Activated CD4-positive, alpha-beta T cell treated with anti-CD3 and anti-CD28 coated beads, Interleukin-2, amount 50 U/mL, for 24 hours (primary cell): ENCODE measurements at places on chromosomes 12 and 14.

DNA sequence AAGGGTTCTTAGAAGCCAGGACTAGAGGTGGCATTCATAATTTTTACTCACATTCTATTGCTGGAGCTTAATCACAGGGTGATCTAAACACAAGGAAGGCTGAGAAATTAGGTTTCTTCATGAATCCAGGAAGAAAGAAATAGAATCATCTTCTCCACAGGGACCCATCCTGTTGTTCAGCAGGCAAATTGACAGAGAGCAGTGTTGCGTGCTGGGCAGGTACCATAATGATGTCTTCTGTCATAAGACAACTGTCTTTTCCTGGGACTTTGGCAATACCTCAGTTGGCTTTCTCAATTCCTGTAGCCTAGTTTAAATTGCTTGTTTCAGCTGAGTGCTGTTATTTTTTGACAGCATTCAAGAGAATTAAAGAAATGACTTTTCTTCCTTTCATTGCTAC is 468.0 kb upstream of the SYT1 start:
- no peak for DNase-seq

GRCh38 chr12:19462406-19462805 is 23.1 kb downstream of the AEBP2 start:
- DNase-seq = no peak

- no peak for DNase-seq
Measured at GRCh38 chr14:90505531-90505930, 108.7 kb downstream of the CALM1 start.

DNA sequence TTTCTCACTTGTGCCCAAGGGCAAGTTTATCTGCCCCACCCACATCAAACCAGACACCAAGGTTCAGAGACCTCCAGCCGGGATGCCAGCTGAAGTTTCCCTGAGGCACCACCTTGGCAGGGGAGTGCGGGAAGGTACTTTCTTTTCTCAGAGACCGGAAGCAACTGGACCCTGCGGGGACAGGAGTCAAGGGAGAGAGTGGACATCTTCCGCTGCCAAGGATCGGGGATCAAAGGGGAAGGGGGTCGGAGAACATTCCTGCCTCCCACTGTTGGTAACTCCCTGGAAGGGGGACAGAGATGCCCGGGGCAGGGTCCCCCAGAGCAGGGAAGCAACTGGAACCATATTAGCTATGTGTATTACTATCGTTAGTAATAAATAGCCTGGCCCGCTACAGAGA is 161.8 kb downstream of the DICER1 start:
- DNase-seq = no peak

DNA sequence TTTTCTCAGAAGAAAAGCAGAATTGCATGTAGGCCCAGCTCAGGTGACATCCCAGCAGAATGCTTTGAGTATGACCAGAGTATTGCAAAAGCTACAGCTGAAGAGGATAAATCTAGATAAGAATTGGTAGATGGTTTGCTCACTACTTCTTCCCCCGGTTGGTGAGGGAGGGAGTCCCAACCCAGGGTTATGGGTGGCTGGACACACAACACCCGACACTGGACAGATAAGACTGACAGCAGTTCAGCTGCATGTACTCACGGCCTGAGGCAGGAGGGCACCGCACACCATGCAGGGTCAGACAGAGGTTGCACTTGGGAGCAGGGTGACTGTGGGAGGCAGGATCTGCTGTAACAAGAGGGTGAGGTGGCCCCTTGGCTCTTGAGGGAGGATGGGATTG is 1.7 kb upstream of the CLEC4C start:
- no peak for DNase-seq

DNA sequence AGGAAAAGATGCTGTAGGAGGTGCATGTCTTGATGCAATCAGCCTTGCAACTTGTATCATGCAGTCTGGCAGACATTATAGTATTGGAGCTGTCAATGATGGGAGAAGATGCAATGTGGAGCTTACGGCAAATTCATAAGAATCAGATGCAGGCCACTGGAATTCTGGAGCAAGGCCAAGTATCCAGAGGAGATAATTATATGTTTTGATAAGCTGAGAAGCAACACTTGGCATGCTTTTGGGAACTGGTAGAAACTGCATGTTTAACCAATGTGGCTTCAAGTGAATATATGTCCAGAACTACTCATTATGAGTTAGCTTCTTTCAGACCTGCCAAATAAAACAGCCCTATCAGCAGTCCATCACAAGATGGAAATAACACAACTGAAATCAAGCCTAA is 249.1 kb upstream of the PPFIA2 start:
- no peak for DNase-seq

GRCh38 chr12:29333178-29333577 is 47.8 kb downstream of the ERGIC2 start:
- DNase-seq = no peak

DNA sequence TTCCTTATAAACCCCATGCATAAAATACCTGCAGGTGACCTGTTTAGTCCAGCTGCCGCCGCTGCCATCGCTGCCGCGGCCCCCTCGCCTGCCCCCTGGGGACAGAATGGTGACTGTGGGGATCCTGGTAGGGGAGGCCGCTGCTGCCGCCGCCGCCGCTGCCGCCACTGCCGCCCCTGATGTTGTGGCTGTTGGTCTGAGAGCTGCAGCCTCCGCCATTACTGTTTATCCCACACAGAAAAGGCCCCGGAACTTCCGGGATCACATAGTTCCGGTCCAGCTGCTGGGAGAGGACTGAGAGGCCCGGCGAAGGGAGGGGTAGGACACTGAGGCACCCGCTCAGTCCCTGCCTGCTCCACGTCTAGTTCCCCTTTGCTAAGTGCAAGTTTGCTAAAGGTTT is 244.9 kb downstream of the C12orf50 start:
- DNase-seq = no peak

GRCh38 chr14:92460541-92460915 is 53.1 kb upstream of the RIN3 start:
- DNase-seq = no peak

- DNase-seq = no peak
Measured at GRCh38 chr12:98372340-98373024, 142.9 kb upstream of the TMPO start.

DNA sequence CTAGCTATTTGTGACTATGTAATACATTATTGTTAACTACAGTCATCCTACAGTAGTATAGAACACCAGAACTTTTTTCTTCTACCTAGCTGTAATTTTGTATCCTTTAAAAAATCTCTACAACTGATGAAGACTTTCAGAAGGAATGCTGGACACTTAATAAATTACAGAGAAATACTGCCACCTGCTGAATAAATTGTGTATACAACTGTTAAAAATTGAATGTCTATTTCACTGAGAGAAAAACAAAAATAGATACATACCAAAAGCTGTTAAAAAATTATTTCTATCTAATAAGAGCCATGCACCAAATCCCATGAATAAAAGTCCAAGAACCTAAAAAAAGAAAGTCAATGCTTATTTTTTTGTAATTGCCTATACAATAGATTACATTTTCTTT is 6.6 kb downstream of the TSPAN19 start:
- DNase-seq = no peak

- no peak for DNase-seq
Measured at GRCh38 chr12:69994724-69995173, 169.7 kb downstream of the MYRFL start.

- no peak for DNase-seq
Measured at GRCh38 chr12:31900271-31900670, 58.9 kb upstream of the RESF1 start.

DNA sequence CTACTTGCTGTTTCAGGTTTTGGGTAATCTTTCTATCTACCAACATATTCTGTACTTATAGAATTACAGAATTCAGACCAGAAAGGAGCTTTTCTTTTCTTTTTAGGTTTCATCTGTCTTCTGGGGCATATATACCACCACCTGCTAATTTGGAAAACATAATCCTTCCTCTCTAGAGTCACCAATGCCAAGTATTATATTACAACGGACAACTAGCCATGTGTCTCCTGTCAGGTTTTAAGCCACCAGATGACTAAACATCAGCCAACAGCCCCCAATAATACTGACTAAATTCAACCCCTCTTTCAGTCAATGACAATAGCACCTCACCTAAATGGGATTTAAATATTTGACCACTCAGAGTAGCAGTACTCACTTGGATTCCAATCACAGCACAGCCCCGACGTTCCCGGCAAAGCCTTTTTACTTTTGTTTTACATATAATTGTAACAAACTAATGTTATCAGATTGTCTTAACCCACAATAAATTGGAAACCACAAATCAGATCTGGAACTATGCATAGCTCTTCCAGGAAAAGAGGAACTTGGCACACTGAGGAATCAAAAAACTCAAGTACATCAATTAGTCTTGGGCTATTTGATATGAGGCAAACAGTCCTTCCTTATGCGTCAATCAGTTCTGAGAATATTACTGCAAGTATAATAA is 13.5 kb downstream of the SLC11A2 start:
- DNase-seq = no peak

DNA sequence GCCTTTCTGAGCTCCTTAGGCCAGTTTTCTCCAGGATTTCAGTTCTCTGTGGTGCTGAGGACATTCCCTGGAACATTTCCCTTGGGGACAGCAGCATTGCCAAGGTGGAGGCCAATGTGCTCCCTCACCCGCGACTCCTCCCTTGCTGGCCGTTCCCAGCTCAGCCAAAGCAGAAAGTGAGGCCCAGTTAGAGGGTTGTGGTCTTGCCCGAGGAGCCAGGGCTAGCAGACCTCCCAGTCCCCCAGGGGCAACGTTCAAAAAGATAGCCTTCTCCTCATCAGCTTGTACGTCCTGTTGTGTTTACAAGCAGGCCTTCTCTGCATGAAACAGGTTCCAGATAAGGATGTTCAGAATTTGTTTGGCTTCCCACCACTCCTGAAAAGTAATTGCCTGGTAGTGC is 78.4 kb downstream of the SSPN start:
- no peak for DNase-seq

DNA sequence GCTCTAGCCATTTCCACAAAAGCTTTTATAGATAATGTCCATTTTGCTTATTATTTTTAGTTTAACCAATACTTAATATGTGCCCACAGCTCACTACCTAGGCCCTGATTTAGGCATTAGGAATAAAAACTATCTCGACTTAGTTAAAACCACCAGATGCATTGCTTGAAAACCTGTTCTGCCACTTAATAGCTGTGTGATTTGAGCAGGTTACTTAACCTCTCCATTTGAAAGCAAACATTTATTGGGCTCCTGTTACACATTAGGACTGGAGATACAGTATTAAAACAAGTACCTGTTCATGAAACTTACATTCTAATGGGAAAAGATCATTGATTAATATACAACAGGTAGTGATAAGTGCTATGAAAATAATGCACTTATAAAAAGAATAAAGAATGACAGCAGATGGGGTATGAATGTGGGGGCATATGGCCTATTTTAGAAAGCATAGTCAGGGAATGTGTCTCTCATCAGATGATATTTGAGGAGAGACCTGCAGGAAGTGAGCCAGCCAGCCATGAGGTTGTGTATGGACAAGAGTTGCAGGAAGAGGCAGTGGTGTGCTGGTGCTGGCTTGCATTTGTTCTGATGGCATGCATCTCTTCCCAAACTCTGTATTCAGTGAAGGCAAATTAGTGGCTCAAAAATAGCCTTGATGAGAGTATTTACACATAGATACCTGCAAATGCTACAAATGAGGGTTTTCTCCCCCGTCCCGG is 34.3 kb downstream of the NOPCHAP1 start:
- DNase-seq = no peak

DNA sequence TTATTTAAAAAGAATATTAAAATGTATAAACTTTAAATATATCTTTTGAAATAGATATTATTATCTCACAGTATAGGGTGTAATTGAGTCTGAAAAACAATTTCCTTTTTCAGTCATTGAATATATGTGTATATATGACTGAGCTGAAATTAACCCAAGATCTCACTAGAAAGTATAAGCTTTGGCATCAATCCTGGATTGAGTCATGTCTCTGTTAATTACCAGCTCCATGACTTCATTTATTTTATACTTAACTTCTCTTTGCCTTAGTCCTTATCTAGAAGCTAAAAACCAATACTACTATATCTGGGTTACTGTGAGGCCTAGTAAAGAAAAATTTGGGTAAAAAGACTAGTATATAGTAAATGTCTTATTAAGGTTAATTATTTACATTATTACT is 1020.3 kb downstream of the LRFN5 start:
- no peak for DNase-seq

DNA sequence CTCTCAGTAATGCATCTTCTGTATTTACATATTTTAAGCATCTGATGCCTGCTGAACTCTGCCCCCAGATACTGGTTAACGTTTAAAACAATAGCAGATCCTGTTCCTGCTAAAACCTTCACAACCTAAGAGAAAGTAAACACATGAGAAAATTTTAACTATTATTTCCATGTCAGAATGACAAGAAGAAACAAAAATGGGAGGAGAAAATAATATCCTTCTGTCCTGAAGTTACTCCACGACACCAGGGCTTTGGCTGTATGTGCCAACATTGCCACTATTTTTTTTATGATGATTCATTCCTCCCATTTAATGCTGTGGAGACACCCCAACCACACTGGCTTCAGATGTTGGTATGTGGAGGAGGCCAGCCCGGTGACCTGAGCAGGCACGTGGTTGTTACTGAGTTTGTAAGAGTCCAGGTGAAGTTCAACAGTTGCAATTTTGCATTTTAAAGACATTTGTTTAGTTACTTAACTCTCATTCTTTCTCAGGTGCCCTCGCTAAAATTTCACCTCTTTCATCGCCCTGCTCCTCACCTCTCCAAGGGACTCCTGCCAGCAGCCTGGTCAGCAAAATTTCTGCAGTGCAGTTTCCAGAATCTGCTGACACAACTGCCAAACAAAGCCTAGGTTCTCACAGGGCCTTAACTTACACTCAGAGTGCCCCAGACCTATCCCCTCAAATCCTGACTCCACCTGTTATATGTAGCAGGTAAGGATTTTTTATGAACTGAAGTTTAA is 65.5 kb upstream of the SLCO1C1 start:
- no peak for DNase-seq

GRCh38 chr14:93032421-93032936 is 83.2 kb downstream of the ITPK1 start:
- DNase-seq = no peak

DNA sequence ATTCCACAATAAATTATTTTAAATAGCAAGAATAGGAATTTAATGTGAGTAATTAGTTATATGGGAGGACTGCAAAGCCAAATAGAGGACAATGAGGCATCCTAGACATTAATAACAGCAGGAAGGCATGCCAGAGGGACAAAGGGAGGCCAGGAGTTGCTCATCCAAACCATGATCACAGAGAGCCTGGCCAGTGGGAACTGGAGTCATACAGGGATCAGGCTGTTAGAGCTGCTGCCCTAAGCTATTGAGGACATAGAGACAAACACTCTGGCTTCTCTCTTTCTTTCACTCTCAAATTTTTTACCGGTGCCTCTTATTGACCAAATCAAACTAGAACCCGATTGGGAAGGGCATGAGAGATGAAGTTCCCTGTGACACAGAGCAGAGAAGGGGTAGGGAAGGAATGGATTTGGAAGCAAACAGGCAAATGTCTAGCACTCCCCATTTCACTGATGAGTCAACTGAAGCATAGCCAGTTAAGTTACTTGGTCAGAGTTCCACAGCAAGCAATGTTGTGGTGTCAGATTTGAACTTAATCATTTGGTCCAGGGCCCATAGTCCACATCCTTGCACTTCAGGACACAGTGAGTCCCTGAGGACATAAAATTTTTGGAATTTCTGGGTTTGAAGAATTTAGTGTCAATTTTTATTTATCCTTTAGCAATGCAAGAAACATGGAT is 17.9 kb upstream of the CFAP54 start:
- DNase-seq = no peak

GRCh38 chr12:28442101-28442500 is 251.8 kb downstream of the CCDC91 start:
- no peak for DNase-seq
